Liver (tissue), 10 donors: ENCODE measurements at places on chromosomes 16 and 17.

DNA sequence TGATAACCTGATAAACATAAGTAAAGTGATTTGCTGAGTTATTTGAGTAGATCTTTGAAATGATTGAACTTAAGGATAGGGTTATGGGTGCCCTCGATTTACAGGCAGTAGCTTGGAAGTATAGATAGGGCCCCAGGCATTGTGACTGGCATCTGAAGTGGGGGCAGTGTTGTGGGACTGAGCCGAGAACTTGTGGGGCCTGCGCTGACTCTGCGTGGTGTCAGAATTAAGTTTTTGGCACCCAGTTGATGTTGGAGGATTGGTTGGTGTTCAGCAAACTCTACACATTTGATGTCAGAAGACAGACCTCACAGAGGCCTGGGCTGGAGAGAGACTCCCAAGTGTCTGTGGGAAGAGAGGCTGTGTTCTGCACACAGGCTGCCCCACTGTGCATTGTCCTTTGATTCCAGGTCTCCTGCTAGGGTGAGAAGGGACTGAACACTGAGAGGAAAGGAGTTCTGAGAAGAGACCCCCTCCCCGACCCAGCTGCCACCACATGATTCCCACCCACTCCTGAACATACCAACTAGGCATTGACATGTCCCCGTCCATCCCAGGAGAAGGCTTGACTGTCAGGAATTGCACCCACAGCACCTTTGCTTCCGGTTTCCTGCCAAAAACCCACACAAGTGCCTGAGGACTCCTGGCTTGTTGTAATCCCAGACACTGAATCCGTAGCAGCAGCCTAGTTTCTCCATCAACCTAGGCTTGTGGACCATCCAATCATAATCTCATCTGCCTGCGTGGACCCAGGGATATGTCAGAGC, 4.5 kb downstream of the ZNF267 start:
- DNase-seq = no peak

- DNase-seq = no peak
These were observed 94.4 kb downstream of the SHISA9 start for GRCh38 chr16:12995721-12996372.

- DNase-seq = no peak
These were observed 117.9 kb upstream of the MYOCD start for GRCh38 chr17:12547831-12548230.

DNA sequence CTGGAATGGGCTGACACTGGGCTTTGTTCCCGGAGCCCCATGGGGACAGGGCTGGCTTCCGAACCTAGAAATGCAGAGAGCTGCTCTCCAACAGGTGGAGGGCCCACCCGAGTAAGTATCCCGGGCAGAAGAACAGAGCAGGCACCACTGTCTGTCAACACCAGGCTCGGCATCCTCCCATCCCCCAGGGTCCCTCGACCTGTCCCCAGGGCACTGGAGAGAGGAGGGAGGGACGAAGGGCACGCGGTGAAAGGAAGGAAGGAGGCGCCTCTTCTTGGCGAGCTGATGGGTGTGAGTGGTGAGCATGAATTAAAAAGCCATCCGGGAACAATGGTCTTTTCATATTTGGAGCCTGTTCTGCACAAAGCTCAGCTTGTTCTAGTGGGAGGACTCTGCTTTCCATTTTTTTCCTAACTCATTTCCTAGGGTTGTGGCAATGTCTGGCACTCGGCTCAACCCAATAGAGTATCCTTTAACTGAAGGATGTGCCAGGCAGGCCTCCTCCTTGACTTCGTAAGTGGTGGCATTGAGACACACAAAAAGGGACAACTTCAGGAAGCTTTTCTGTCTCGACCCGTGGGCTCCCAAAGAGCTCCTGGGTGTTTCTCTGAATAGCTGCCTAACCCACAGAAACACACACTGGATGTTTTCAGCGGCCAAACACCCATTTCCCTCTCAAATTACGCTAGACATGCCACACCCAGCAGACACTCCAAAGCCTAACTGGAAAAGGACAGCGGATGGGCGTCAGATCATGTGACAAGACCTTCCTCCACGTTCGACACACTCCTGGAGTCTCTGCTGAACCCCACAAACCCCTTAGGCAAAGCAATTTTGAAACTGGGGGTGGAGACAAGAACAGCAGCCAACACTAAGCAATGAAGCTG, 47.7 kb downstream of the ZFHX3 start:
- no peak for DNase-seq

DNA sequence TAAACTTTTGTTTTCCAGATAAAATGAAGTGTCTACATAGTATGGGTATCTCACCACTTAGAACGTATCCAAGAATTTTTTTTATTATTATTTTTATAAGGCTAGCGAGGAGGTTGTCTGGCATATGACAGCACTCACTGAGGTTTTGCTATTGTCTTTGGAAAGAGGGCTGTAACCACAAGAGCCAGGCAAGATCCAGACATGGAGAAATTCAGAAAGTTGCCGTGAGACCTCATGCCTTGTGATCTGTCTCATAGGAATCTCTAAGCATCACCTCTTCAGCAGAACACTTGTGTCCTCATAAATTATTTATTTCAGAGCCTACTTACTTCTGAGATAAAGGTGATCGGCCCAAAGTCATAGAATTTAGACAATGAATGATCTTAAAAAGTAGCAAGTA, 410.8 kb downstream of the CDH11 start:
- DNase-seq = no peak

DNA sequence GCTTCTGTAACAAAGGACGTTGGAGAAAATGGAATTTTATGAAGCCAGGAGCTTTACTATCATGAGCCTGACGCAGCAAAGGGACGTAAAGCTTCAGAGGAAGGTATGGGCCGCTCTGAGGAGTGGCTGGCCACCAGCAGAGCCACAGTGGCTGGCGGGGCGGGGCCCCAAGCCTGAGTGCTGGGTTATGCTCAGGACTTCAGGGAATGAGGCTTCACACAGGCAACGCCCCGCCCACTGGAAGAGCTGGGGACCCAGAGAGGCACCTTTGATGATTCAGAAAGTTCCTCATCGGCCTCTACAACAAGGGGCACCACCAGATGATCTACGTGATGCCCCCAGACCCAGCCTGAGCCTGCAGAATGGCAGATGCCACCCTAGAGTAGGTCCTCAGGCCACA, 8.8 kb downstream of the NOB1 start:
- no peak for DNase-seq
